ENCODE measurements at places on chromosomes 6 and 20.
A peak's percentile ranks its signal among the peaks of the same experiment; 100 is the strongest.

DNA sequence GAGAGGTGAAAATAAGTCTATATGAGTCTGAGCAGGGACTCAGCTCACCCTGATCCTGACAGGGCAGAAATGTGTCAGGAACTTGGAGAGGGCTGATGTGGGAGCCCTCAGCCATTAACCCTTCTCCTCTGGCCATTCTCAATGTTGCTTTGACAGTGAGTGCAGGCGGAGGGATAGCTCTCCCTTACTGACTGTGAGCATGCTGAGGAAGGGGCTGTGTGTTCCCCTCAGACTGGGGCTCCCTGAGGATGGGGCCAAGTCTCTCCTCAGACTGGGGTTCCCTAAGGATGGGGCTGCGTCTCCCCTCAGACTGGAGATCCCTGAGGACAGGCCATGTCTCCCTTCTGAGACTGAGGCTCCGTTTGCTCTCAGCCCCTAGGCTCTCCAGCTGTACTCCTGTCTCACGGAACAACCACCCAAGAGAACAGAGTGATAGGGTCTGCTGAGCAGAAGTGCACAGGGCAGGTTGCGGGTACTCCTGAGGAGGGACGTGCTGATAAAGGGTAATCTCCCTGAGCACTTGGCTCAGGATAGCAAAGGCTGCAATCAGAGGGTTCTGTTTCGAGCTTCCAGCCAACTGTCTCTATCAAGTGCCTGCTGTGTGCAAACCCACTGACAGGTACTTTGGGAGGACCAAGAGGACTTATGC is 141.0 kb downstream of the MRPL14 start:
- DNase-seq: no peak

DNA sequence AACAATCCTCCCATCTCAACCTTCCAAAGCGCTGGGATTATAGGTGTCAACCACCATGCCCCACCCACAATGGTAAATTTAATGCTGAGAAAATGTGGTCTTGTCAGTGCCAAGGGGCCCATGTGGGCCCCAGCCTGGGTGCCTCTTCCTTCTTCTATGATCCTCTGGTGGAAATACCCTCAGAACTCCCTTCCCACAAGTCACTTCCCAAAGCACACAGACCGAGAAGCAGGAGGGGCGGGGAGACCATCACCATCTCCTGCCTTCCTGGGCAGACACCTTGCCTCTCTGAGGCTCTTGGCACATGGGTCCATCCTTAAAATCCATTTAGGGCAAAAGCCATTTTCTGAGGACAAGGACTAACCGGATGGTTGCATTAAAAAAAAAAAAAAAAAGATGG is 59.0 kb downstream of the NOL4L start:
- DNase-seq: no peak

DNA sequence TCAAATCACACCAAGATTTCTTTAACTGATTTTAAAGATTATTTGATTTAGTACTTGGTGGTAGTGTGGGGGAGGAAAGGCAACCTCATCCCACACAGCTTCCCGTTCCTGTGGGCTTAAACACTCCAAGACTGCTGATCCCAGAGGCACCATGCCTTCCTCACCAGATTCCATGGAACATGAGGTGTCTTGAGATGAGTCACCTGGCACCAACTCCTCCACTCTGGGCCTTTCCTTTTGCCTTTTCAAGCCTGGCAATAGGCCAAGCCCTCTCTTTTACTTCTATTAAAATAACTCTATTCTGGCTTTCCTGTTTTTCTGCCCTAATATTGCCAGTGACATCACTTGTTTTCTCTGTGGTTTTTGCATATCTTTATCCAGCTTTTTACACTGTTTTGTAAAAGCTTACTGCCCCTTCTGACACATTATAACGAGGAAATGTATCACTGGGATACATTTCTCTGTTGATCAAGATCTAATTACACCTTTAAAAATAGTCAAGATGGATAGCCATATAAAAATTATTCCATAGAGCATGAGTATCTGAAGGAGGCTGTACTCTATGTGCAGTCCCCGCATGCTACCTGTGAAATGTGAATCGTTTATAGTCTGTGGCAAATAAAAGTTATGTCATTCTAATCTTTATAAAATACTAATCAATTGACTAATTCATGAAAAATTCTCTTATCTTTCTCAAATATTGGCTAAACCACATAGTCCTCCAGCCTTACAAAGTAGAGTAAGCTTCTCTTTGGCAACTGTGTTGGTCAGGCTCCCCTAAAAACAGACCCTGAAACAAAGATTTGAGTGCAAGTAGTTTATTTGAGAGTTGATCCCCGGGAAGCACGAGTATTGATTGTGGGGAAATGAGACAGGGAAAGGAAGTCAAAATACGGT is 257.8 kb upstream of the KCNQ5 start:
- no peak for DNase-seq

DNA sequence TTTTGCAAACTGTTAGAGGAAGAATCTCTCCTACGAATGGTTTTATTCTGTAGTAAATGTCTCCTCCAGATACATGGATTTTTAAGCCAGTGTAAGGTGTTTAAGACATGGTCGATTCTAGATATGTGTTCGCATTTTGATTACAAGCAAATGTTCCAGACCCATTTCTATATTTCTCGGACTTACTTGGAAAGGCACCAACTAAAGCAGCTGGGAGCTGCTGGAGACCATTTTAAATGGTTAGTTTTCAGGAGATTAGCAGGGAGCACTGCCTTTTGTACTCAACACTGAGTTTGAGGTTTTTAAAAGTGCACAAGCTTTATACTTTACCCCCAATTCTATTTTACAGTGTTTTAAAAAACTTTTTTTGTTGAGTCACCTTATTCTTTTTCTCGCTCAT is 857.0 kb downstream of the KIF16B start:
- no peak for DNase-seq

DNA sequence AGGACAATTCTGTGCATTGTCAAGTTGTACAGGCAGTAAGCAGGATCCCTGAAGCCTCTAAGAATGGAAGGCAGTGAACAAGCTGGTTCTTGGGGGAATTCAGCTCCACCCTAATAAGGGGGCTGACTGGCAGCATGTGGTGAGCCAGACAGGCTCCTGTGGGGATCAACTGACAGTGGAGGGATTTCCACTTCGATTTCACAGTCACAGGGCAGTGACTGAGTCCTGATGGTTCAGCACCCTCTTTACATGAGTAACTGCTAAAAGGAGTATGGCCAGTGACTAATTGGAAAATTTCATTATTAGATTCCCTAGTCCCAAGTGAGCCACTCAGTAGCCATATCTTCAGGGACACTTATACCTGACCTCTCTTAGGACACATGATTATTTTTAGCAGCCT is 78.4 kb downstream of the NDUFAF5 start:
- DNase-seq: no peak

DNA sequence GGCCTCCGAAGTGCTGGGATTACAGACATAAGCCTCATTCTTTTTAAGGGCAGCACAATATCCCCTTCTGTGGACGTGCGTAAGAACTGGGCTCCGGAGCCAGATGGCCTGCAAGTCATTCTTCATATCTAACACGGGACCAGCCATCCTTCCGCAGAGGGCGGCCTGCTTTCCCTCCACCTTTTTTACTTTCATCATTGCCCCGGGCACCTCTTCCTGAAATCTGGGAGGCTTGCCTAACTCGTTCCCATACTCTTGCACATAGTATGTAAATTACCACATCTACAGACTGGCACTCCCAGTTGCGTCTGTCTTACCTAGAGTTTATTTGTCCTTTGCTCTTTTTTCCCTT is 29.9 kb upstream of the SLC23A2 start:
- DNase-seq: no peak

- no peak for DNase-seq
These were observed 302.1 kb upstream of the RNF217 start for GRCh38 chr6:124660185-124660584.

DNA sequence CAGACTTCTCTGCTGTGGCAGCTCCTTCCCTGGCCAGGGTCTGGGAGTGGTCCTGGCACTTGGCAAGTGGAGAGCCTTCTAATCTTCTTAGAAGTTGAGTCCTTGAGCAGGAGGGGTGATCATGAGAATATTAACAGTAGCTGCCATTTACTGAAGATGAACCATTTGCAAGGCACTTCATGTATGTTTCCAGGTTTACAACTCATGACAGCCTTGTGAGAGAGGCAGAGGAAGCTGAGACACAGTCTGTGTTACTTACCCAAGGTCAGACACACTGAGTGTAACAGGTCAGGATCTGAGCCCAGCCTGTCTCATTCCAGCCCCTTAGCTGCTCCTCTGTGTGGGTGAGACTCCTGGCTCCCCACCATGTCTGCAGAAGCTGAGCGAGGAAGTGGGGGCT is 45.5 kb upstream of the SRF start:
- DNase-seq: no peak

- DNase-seq: no peak
These were observed 114.7 kb downstream of the EDN3 start for GRCh38 chr20:59414936-59415623.

DNA sequence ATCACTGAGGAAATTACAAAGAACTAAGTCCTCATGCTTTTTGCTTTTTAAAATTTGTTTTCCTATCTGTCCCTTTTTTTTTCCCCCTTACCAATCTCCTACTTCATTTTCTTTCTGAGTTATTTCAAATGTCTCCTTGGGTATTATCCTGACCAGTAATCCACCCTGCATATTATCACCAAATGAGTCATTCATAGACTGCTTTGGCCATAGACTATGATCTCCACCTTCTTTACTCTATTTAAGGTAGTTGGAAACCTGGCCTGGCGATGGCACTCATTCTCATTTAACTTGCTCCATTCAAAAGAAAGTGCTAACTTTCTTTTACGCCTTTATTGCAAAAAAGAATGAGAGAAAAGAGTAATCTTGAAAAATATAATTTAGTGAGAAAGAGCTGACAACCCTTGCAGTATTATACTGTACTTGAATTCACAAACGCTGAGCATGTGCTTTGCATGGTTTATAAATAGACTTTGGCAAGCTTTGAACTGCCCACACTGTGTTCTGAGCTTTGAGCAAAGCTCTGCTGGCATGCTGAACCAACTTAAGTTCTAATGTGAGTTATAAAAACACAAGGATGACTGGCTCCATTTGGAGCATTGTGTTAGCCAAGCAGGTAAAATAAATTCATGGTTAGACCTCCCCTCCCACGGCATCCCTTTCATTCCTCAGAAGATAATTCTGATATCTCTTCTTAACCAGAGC is 198.9 kb downstream of the NKAIN2 start:
- DNase-seq: no peak

GRCh38 chr20:21246161-21246560 is 57.0 kb upstream of the XRN2 start:
- no peak for DNase-seq

DNA sequence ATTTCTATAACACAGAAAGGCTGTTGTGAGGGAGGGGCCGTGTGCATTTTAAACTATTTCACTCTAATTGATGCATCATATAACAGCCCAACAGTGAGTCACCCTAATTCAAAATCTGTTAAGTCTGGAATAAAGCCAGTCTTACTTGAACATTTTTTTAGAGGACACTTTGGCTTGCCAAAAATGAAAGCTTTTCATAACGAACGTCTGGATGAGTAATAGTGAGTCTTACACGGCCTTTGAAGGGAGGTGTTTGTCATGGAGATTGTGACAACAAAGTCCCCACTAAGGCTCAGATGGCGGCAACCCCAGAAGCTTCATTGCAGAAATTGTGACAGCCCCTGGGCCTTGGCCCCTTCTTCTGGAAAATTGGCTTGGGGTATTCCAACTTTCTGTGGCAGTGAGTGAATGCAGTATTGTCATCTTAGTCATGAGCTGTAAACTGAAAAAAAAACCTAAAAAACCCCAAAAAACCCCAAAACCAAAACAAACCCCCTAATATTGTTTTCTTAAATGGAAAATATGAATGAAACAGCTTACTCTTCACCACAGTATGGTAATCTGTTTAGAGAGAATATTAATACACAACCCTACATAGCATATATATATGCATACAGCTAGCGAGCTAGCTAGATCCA is 92.6 kb upstream of the CLDN20 start:
- peak; percentile 34 for DNase-seq

DNA sequence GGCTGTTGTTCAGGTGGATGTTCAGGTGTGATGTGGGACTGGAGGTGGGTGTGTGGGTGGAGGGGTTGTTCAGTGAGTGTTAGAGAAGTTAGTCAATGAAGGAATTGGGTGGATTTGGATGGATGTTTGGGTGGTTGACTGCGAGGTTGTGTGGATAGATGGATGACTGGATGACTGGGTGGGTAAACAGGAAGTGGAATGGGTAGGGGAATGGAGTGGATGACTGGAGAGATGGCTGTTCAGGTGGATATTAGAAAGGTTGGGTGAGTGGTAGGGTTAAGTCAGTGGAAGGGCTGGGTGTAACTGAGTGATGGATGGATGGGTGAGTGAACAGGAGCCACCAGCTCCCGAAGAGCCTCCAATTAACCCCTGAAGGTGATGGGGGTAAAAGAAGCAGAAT is 27.9 kb downstream of the JPH2 start:
- no peak for DNase-seq

GRCh38 chr6:2913621-2914317 is 10.7 kb upstream of the SERPINB9 start:
- no peak for DNase-seq

DNA sequence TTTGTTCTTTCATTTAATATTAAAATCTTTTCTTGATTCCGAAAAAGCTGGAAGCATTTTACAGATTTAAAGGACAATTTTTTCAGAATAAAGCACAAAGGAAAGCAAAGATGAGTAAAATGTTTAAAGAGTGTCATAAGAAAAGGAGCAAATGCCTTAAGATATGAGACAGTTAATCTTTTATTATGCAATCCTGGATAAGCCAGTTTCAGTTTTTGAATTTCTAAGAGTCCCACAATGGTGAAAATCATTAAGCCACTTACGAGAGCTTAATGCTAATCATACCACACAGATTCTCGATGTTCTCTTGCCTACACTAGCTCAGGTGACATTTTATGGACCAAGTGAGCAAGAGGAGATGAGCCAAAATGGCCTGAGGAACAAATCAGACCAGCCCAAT is 103.7 kb upstream of the RNF217 start:
- DNase-seq: no peak

- no peak for DNase-seq
These were observed 6.3 kb downstream of the PPP1R3G start for GRCh38 chr6:5091210-5092069.

GRCh38 chr6:76347539-76347938 is 275.1 kb upstream of the IMPG1 start:
- DNase-seq: no peak

DNA sequence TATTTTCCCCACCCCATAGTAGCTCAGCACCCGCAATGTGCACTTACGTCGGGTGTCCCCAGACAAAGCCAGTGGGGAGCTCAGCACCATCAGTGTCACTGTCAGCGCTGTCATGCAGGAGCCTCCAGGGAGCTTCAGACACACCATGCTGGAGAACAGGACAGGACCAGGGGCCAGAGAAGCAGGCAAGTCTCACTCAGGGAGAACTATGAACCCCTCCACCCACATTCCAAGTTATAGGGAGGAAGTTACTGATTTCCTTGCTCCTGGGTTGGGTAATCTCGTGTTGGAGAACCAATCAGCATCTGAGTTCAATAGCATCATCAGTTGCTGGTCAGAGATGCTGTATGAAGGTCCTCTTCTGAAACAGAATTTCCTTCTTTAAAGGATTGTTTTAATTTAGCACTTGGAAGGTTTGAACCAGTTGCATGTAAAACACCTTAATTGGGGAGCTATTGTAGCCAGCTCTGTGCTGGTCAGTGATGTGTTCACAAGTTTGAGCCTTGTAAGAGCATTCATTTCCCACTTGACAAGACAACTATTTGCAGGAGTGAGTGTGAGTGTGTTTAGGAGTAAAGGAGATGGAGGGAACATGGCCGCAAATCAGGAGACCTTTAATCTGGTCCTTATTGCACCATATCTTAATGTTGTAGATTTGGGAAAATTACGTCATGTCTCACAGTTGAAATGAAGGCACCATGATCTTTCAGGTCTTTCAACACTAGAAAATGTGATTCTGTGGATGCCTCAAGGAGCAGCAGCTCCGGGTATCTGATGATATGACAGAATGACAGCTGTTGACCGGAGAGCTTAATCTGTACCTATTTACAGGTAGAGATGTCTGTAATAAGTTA is at the start of gene HLA-DRB1:
HLA-DRB1 (minus strand) TSS at position 253 of the 854 bp plus-strand sequence; CDS start at position 147, 106 bp downstream.
- DNase-seq: no peak

Measured in GM12891 (cell line).